ENCODE measurements at places on chromosomes 3 and 15.
A peak's percentile ranks its signal among the peaks of the same experiment; 100 is the strongest.

DNA sequence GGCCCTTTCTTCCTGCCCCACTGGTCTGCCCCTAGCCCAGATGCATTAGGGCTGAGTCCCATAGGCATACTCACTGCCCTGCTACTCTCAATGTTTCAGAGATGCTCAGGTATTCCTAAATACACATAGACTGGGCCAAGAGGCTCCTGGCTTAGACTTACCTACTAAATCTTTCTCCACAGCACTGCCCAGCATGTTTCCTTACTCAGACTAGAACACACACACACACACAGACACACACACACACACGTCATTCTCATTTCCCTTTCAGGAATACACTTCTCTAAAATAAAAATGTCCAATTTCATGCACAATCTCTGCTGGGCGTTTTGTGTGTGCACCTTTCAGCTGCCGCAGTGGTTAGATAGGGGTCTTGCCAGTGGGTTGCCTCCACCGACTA is 175.7 kb downstream of the FAM43A start:
- DNase-seq, result no peak

- no peak for DNase-seq
These were observed 63.9 kb downstream of the IMPG2 start for GRCh38 chr3:101256511-101256910.

DNA sequence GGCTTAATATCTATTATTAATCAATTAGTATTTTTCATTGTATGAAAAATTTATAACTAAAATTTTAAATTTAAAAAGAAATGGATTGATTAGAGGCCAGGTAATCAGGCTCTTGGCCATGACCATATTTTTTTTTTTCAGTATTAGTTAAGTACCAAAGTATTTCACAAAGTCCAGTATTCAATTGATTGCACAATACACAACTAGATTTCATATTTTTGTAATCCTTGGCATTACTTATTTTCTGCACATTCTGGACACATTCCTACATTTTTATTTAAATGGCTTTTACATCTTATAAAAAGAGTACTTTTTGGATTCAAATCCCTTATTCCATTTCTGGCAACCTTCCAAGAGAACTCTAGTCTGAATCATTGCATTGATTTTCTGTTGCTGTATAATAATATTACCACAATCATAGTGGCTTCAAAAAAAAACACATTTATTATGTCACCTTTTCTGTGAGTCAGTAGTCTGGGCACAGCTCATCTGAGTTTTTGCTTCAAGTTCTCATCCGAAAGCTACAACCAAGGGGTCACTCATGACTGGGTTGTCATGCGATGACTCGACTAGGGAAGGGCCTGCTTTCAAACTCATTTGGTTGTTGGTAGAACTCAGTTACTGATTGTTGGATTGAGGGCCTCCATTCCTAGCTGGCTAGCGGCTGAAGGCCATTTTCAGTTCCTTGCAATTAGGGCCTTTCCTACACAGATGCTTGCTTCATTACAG is 90.7 kb downstream of the CNTN6 start:
- no peak for DNase-seq

DNA sequence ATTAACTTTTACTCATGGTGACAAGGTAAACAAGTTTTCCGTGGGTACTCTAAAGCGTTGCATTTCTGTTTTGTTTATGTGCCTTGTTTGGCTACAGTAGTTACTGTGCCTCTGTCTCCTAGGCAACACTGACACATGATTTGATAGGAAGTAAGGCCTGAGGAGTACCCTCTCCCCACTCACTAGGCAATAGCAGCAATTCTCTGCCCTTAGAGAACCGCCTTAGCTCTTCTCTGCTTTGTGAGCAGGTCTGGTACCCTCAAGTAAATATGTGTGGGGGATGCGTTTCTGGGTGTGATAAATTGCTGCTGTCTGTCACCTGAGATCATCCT is at the start of gene IL5RA:
Gene IL5RA, minus strand, starts transcription at position 76 of the 332 bp plus-strand sequence. CDS start 5,390 bp downstream, outside the sequence.
- no peak for DNase-seq

DNA sequence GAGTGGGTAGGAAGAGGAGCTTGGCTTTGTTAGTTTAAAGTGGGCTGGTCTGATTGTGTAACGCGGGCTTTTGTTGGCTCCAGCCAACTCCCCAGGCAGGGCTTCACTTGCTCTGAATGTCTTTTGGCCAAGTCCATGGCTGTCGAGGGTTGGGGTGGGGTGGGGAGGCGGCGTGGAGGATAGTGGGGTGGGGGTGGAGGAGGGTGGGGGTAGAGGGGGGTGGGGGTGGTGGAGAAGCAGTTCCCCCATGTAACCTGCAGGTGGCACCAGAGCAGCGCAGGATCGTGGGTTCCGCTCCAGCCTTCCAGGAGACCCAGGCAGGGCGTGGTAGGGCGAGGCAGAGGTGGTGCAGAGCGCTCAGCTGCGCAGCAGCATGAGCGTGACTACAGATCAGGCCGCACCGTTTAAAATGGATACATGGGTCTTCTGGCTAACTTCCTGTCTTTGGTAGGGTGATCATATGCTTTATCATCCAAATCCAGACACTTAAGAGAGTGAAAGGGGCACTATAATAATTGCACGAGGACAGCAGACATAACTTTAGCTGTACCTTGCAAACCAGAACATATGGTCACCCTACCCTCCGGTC is 28.3 kb downstream of the GOLGA6A start:
- peak; percentile 73 for DNase-seq

DNA sequence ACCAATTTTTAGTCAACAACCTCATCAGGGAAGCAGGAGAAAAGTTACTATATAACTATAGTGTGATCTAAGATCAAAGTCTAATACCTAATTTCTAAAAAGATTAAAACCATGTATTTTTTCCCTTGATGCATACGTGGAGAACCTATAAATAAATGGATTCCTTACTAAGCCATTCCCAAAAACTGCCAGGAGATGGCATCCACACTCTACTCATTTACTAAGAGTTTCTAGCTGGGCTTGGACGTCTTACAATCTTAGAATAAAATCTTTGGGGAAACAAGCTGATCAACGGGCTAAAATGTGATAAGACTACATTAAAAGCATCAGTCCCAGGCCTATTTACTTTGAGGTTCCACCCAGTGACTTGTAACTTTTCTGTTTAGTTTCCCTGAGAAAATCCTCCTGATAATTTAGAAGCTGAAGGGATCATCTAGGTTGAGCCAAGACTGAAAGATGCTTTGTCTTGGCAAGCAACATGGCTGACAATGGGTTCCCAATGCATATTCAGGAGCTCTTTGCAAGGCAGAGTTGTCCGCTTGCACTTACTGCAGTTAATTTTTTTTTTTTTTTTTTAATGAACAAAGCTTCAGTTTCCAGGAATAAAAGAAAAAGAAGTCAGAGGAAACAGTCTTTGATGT is 85.5 kb upstream of the FGF12 start:
- DNase-seq, result no peak

DNA sequence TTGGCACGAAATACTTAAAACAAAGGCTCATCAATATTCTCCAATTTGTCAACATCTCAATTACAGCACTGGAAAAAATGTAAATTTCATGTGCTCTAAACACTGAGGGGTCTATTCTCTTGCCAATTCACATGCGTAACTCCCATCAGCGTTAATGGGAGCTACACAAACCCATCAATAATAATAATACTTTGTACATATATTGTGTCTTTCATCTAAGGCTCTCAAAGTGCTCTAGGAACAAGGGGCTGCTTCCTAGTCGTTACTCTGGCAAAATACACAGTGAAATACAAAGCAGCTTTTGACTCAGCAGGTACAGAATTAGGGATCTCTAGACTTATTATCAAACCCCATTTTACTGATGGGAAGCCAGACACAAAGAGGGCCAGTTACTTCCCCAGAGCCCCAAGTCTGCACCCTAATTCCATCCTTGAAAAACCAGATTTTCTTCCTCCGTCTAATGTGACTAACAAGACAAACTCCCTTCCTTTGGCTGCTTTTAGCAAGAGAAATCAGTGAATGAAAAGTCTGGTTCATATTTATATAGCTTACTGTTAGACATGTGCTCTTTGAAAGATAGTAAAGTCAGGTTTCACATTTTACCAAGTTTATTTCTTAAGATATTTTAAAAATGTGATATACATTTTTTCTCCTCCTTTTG is 20.0 kb downstream of the MEIS2 start:
- no peak for DNase-seq
